Thymus (tissue), 14 donors: ENCODE measurements at places on chromosomes 1 and 21. TPM values are rescaled to one million over a fixed set of nuclear protein-coding genes. Genes with fewer than 3 reads are reported as not detected.

The ACADM gene
- total RNA-seq: 76.5 TPM

The MEGF6 gene
- total RNA-seq: 9.6 TPM

The ZNF648 gene
- under 0.01 TPM for total RNA-seq

The AIRE gene
- total RNA-seq: 11.9 TPM

The GBP5 gene
- total RNA-seq: 13.8 TPM

The PROX1 gene
- 0.33 TPM for total RNA-seq

The HRNR gene
- total RNA-seq: under 0.01 TPM

The GJB5 gene
- 1.7 TPM for total RNA-seq

The CD84 gene
- 10.1 TPM for total RNA-seq

The CYP4A11 gene
- total RNA-seq: not detected

The LCE6A gene
- not detected for total RNA-seq

The SMIM12 gene
- 25.7 TPM for total RNA-seq

The C1orf174 gene
- total RNA-seq: 23.1 TPM

The LAPTM5 gene
- total RNA-seq: 88.6 TPM

The CGN gene
- total RNA-seq: 0.90 TPM

The PKLR gene
- 0.19 TPM for total RNA-seq

The MT1HL1 gene
- total RNA-seq: not detected

The CHI3L2 gene
- 291 TPM for total RNA-seq

- DNase-seq: peak; percentile 58
Observed at GRCh38 chr1:92961896-92962752, 862 bp upstream of the DIPK1A start.

DNA sequence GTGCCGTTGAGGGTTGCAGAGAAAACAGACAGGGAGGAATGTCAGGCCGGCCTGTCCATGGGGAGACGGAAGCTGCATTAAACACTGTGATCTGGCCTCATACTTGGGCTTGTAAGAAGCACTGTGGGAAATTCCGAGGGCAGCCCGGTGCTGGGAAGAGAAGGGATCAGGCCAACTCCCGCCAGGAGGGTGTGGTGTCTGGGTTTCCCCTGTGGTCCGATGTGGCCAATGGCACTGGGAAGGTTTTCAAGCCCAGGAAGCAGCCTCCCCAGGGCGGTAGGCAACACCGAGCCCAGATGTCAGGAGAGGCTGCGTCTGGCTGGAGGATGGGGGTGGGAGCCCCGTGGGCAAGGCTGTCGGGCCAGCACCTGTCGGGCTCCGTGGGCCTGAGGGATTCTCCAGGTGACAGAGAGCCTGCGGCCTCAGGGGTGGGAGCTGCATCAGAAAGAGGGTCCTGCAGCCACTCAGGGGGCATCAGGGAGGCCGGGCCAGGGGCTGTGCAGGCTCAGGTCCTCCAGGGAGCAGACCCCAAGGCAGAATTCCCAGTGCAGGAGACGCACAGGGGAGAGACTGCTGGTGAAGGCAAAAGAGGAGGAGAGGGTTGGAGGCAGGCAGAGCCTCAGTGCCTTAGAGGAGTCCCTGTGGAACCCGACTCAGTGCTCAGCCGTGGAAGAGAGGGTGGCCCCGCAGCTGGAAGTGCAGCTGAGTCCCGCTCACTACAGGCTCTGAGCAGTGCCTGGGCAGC is 8.4 kb downstream of the UBASH3A start:
- DNase-seq: no peak

DNA sequence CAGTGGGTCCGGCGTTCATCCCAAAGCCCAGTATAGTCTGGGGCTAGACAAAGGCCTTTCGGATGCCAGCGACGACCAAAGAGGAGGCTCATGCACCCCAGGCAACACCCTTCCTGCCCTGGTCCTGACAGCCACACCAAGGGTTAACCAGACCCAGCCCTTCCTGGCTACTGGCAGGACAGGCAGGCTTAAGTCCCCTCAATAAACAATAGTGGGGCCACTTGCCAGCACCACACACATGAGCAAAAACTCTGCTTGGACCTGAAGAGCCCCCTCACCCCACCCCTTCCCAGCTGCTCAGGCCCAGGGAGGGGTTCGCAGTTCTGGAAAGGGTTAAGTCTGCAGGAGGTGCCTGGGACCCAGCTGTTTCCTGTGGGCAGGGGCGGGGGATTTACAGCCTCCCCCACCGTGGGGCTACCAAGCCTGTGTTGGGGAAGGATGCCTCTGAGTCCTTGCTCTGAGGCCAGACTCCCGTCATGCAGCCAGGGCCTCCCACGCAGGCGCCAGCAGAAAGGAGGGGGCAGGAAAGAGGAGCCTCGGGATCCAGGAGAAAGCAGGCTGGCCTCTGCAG is 18.2 kb downstream of the PHLDA3 start:
- no peak for DNase-seq

DNA sequence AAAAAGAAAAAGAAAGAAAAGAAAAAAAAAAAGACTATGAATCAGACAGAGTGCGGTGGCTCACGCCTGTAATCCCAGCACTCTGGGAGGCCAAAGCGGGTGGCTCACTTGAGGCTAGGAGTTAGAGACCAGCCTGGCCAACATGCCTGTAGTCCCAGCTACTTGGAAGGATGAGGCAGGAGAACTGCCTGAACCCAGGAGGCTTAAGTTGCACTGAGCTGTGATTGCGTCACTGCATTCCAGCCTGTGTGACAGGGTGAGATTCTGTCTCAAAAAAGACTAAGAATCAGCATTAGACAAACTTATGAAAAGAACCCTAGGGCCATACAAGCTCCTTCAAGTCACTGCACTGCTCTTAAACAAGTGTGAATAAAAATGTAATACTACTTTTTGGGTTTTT is 16.9 kb downstream of the PSMB4 start:
- DNase-seq: no peak

GRCh38 chr1:154329152-154329521 is 3.8 kb downstream of the ATP8B2 start:
- DNase-seq: no peak

DNA sequence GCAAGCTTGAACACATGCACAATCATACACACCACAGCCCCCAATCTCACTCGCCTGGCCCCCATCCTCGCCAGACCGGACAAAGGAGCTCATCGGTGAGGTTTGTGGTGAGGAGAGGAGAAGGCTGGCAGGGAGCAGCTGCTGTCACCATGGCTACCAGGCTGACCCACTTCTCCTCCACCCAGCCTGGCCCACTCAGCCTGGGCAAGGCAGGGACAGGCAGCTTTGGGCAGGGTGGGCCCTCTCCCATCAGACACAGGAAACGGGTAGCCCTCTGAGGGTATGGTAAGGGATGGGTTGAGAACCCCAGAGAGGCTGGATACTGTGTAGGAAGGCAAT is 15.9 kb downstream of the RIMS3 start:
- no peak for DNase-seq

- DNase-seq: no peak
Observed at GRCh38 chr1:227299688-227300087, 18.6 kb downstream of the CDC42BPA start.

- no peak for DNase-seq
Observed at GRCh38 chr1:171352554-171352953, 38.6 kb downstream of the FMO4 start.

- no peak for DNase-seq
Observed at GRCh38 chr1:3785045-3785444, 11.3 kb downstream of the LRRC47 start.

- no peak for DNase-seq
Observed at GRCh38 chr1:115107516-115108260, 18.4 kb upstream of the TSPAN2 start.

DNA sequence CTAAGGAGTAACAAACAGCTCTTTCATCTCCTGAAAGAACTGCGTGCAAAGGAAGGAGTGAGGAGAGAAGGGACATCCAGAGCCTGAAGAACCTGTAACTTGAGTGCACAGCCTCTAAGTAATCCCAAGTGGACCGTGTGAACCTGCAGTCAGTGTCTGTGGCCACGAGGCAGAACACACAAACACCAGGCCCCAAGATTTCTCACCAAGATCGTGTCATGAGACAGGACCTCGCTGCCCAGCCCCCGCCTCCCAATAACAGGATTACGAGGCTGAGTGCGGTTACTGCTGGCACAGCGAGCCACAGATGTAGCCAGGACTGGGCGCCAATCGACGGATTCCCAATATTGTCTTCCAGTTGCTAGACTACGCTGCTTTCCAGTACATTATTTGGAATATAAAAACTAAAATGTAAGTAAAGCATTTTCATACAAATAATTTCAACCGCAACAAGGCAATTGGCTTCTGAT is 101.3 kb upstream of the SLC25A33 start:
- DNase-seq: no peak

GRCh38 chr1:244406337-244406736 is 45.4 kb downstream of the ADSS2 start:
- no peak for DNase-seq

DNA sequence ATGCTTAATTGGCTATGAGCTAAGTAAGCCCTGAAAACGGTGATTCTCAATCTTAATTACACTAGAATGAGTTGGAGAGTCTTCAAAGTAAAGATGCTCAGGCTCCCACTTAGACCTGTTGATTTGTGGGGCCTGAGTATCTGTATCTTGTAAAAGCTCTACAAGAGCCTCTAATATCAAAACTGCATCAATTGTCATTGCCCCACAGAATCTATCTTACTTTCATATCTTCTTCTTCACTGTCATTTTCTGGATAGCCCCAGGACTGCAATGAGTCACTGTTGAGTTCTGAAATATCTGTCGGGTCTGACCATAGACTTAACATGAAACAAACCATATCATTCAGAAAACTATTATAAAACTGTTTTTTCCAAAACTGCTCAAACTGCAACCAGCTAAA is 102.8 kb upstream of the SERTAD4 start:
- DNase-seq: no peak

GRCh38 chr1:109770331-109771095 is 6.8 kb upstream of the EPS8L3 start:
- no peak for DNase-seq

GRCh38 chr1:175810305-175810704 is 66.9 kb upstream of the TNR start:
- no peak for DNase-seq

GRCh38 chr1:103525114-103525606 is 339 bp upstream of the RNPC3 start:
- DNase-seq: peak; percentile 33

DNA sequence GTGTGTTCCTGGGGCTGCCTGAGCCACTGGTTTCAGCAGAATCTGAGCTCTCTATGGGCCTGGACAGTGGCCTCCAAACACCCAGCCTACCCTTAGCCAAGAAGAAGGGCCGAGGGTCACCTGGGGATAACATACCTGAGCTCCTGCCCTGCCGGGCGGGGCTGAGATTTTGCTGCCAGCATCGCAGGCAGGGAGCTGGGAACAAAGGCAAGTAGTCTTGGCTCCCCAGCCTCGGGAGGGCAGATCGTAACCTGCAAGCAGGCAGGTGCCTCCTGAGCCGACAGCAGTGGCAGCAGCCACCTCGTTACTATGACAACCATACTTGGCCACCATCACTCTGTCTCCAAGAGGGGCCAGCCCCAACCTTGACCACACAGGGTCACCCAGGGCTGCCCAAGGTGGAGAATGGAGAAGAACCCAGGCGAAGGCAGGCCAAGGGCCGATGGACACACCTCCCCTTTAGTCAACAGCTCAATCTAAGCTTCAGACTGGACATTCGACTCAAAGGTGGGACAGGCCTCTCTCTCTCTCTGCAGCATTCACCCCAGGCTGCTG is 54.6 kb downstream of the TOMM20 start:
- no peak for DNase-seq

- DNase-seq: no peak
Observed at GRCh38 chr1:222653178-222653827, 35.4 kb downstream of the MIA3 start.

DNA sequence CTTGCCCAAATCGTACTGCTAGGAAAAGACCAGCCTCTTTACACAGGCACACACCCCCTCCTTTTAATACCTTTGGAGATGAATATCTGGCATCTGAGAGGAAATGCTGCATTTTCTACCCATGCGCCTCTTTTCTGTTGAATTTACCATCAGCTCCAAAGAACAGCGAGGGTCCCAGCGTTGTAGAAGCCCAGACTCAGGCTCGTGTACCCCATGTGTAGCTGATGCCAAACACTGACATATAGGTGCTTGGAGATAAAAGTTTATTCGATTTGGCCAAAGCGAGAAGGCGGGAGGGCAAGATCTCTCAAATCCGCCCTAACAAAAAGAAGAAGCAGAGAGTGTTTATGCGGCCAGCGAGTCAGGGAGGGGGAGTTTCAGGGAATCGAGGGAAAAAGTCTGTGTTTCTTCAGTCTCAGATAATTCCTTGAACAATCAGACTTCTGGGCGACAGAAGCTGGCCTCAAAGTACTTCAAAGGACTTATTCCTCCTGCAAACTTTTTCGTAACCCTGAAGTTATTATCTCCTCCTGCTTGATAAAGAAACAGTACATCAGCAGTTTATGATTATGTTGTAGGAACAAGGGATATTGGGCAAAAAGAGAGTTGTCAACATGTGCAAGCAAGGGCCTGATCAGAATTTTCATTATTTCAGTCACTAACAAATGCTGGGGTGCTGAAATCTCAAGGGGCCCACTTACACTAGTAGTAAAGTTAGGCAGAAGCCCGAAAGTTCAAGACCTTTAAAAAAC is 642 bp upstream of the CREG1 start:
- DNase-seq: no peak

- no peak for DNase-seq
Observed at GRCh38 chr1:25178917-25179561, 53.3 kb downstream of the SYF2 start.

GRCh38 chr1:178940068-178940765 is 69.3 kb upstream of the ANGPTL1 start:
- DNase-seq: no peak

GRCh38 chr1:46218443-46218842 is 15.3 kb downstream of the LURAP1 start:
- peak; percentile 10 for DNase-seq

- DNase-seq: no peak
Observed at GRCh38 chr1:229756666-229757065, 130.6 kb downstream of the URB2 start.

GRCh38 chr1:100253552-100253951 is 3.9 kb upstream of the DBT start:
- no peak for DNase-seq

- DNase-seq: no peak
Observed at GRCh38 chr1:108862698-108863477, 6.0 kb upstream of the AKNAD1 start.

DNA sequence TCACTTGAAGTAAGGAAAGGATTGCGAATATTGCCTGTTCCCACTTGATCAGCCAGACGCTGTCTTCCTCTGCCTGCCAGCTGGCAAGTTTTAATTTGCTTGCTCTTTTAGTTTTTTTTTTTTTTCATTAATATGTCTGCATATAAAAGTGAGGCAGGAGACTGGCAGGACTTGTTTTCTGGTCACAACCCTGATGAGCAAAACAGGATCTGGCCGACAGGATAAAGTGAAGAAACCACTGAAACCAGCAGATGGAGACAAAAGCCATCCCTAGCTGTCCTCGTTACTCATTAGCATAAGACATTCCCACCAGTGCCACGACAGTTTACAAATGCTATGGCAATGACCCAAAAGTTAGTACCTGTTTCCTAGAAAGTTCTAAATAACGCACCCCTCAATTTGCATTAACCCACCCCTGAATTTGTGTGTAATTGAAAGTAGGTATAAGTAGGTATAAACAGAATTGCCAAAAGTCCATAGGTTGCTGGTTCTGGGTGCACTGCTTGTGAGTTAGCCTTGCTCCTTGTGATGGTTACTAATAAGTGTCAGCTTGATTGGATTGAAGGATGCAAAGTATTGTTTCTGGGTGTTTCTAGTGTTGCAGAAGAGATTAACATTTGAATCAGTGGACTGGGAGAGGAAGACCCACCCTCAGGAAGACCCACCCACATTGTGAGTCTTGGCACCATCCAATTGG is 60.8 kb downstream of the ZNF684 start:
- peak; percentile 39 for DNase-seq
